ENCODE measurements at places on chromosomes 11 and 22.

DNA sequence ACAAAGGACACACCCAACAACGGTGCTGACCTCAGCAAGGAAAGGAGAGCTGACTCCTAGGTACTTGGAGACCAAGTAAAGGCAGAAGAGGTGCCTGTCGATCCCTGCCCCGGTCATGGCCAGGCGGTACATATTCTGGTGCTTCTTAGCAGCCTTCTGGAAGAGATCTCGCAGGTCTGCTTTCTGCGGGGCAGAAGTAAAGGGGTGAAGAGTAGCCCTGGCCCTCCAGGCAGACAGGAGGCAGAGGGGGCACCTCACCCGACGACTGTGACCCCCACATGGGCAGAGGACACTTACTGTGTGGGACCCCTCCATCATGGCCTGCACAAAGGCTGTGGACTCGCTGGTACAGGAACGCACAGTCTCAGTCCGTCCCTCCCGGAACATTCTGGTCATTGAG, 7.4 kb downstream of the CPT1B start:
- no peak for DNase-seq

GRCh38 chr11:1948389-1948788, 1.3 kb downstream of the MRPL23 start:
- no peak for DNase-seq

DNA sequence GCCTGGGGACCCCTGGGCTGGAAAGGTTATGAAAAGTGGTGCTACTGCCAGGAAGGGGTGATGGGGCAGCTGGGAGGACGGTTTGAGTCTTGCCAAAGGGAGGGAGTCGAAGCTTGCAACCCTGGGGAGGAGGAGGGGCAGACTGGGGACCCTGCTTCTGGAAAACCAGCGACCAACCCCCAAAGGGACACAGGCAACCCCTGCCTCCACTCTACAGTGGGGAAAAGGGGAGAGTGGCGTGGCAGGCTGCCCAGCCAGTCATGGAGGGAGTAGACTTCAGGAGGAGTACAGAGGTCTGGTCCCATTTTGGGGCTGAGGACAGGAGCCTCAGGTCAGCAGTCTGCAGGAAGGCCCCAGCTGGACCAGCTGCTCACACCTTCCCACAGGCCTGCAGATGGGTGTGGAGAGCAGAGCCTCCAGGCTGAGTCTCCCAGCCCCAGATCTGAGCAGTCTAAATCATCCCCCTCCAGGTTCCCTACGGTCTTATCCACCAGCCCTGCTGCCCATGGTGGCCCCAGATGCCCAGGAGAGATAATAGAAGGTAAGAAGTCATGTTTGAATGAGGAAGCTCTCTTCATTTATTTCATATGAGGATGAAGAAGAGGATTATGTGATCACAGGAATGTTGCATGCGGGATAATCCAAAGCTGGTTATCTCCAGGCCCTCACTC, 3.3 kb downstream of the DDT start:
- no peak for DNase-seq

GRCh38 chr11:126214441-126214840, 2.9 kb downstream of the FAM118B start:
- no peak for DNase-seq

DNA sequence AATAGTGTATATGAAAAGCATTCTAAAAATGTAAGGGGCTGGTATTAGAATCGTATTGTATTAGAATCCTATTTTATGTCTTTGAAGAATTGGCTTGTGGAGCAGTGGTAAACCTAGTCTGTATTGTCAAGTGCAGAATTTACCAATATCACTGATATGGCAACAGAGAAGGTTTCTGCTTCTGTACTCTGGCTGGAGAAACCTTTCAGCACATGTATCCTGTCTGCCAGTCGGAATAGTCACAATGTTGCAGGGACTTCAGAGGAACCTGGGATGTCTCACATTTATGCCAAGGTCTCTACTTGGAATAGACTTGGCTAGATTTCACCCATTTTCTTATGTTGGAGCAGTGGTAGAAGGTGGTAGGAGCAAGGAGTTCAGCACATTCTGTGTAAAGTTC, 4.4 kb downstream of the MTMR3 start:
- DNase-seq: no peak

DNA sequence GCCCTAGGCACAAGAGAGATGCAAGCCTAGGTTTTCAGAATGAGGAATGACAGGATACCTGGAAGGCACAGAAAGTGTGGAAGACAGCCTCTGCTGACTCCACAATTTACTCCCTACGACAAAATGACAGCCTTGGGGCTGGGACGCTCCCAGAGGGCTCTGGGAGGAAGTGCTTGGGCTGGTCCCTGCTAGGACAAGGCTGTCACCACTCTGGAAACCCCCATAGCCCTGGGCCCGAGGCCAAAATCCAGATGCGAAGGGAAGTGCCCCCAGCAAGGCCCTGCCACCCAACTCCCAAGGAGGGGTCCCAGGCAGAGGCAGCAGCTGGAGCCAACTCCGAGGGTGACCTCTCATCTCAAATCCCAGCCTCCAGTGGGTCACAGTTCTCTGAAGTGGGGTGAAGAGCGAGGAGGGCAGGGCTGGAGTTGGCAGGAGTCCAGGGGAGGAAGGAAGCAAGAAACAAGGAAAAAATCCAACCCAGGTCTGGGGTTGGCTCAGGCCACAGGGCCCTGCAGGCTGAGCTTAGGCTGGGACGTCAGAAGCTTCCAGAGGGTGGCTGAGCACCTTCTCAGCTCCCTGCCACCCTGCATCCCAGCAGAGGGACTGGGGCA, 6.3 kb upstream of the CDC42EP2 start:
- no peak for DNase-seq

DNA sequence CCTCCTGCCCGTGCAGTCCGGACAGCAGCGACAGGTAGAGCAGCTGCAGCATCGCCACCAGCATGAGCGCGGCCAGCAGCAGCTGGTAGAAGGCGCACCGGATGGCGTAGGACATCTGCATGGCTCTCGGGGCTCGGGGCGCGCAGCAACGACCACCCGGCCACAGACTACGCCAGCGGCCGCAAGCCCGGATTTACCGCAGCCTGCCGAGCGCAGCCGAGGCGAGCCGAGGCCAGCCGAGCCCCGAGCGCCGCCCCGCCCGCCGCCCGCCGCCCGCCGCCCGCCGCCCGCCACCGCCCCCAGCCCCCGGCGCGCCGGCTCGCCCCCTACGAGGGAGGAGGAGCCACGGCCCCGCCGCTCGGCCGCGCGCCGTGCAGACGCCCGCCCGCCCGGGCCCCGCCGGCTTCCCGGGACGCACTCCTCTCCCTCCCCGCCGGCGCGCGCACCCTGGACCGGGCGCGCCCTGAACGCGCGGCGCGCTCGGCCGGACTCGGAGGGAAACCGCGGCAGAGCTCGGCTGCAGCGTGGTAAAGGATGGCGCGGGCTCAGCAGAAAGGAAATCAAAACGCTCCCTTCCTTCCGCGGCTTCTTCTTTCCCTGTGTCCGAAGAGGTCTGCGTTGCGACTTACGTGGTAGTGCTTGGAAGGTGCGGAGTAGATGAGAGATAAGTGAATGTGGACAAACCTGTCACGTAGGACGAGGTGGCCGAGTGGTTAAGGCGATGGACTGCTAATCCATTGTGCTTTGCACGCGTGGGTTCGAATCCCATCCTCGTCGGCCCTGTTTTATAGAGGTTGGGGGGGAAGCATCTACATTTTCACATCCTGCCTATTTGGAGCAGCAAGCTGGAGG, at the start of gene B4GAT1:
Gene B4GAT1 (minus strand): TSS at position 205 of the 852 bp plus-strand sequence. CDS start 84 bp downstream, at position 121.
- peak; percentile 79 for DNase-seq

DNA sequence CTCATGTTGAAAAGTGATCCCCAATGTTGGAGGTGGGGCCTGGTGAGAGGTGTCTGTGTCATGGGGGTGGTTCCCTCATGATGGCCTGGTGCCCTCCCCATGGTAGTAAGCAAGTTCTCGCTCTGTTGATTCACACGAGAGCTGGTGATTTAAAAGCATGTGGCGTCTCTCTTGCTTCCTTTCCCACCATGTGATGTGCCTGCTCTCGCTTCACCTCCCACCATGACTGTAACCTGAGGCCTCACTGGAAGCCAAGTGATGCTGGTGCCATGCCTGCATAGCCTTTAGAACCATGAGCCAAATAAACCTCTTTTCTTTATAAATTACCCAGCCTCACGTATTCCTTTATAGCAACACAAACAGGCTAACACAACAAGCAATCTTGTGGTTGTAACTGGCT, 52.4 kb downstream of the VSIG10L2 start:
- DNase-seq: no peak

DNA sequence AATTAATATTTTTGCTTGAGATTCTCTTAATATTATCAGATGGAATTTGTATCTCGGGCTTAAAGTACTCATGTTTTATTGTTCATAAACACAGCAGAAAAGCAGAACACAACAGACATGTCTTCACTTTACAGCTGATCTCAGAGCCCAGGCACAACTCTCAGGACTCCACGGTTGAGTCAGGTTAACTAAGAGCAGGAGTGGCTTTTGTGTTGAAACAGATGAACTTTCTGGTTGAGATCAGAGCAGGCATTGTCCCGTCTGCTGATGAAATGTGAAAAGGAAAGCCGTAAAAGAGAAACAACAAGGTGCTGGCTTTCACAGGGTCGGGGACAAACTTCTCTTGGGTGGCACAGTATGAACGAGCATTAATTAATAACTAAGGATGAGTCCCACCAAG, 49.0 kb downstream of the JHY start:
- no peak for DNase-seq

DNA sequence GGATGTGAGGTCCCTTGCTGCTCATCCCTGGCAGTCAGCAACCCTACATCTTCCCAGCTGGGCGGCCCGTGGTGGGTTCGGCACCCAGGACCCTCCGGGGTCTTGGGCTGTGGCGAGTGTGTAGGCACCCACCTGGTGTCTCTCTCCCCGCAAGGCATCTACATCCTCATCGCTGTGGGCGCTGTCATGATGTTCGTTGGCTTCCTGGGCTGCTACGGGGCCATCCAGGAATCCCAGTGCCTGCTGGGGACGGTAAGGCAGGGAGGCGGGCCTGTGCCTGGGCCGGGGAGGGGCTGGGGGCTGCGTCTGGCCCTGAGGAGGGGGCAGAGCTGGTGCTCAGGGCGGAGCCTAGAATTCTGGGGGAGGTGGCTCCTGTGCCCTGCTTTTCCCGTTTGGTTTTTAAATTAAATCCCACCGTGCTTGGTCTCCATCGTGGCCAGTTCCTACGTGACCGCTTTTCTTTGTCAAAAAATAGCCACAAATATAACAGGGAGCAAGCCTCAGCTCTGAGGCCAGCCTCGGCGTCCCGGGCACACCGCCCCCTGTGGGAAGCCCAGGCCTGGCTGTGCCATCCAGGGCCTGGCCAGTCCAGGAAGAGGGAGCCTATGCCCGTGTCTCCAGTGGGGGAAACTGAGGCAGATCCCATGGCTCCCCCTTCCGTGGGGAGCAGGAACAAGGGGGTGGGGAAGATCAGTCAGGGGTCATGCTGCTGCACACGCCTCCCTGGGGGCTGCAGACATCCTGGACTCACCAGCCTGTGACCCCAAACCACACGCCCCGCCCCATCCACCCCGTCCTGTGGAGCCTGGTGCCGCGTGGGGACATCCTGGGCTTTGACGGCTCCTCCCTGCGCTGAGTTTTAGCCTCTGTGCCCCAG, 6.4 kb upstream of the TSSC4 start:
- no peak for DNase-seq

DNA sequence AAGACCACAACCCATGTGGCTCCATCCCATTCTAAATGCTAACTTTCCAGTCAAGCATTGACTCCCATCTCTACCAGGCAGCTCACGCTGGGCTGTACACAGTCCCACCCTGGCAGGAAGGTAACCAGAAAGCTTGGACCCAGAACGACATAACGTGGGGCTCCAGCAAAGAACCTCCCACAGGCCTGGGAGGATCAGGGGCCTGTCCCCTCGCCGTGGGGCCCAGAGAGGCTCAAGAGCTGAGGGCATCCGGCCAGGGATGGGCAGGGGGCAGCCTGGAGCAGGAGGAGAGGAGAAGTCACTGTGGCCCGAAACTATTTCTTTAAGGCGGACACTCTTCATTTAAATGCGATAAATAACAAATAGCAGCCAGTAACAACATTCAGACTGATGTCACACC, 169.9 kb downstream of the SHANK2 start:
- no peak for DNase-seq

DNA sequence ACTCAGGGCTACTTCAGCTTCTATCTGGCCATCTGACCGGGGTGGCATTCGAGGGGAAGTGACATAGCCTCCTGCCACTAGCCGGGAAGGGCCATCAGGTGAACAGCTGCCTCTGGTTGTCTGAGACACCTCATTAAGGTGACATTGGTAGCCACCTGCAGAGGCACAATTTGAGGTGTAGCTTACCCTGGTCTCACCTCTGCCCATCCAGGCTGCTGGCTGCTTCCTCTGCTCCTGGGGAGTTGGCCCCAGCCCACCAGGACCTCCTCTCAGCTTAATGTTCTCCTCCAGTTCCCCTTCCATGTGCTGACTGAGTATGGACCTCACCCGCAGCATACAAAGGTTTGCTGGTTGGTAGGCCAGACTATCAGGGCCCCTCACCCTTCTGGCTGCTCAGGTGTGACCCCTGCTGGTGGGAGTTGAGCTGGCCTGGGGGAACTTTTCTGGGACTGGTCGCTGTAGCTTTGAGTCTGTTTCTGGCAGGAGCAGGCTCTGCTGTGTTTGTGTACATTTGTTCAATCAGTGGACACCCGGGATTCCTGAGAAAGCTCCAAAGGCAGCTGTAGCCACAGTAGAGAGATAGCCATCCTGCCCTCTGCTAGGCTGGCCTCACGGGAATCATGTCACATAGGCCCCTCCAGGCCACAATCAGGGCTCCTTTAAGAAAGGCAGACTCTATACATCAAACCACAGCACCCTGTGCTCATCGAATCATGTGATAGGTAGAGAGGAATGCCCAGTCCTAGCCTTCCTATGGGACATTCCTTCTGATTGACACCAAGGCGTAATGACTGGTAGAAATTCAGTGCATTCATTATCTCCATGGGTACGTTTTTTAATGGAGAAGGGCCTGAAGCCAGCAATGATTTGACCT, 295.1 kb upstream of the PLET1 start:
- peak; percentile 43 for DNase-seq

GRCh38 chr11:78920329-78920728, 345.7 kb upstream of the NARS2 start:
- no peak for DNase-seq

GRCh38 chr11:69640995-69641581, at the start of gene CCND1:
TSS of gene CCND1 (plus strand) at chr11:69641156. CDS start at chr11:69641314, 158 bp downstream.
- peak; percentile 53 for DNase-seq

GRCh38 chr11:68353669-68354068, 41.3 kb downstream of the LRP5 start:
- no peak for DNase-seq

GRCh38 chr11:16266021-16266420, 90.3 kb downstream of the SOX6 start:
- no peak for DNase-seq

- DNase-seq: peak; percentile 69
Observed at GRCh38 chr11:7098235-7098832, 9.5 kb downstream of the RBMXL2 start.

- no peak for DNase-seq
Observed at GRCh38 chr22:27110665-27111451, 453.5 kb downstream of the MIAT start.

- no peak for DNase-seq
Observed at GRCh38 chr11:38272376-38272775, 1674.3 kb upstream of the RAG2 start.
